ENCODE measurements at places on chromosomes 16 and 17.

- no peaks in the 10 kb centered on the region for H3K27me3 ChIP-seq
- no peaks in the 10 kb centered on the region for H3K4me1 ChIP-seq
- H3K27ac ChIP-seq: no peak overlapping the region
These were observed 40.7 kb upstream of the ABCA10 start for GRCh38 chr17:69269131-69269998.

DNA sequence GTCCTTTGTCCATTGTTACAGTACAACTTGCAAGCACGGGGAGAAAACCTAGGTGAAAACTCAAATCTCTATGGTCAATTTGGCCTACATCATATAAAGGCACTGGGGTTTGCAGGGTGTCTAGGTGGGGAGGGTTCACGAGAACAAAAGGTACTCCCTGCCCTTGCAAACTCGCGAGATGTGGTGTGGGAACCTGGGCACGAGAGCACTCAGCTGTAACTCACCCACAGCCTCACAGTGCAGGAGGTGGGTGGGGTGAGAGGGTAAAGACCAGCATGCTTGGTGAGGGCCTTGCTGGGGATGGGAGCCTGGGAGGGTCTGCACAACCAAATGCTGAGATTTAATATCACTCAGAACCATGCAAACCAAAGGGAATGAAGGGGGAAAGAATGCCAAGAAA lies 18.4 kb upstream of the ZNF594 start:
- no peak overlapping the region for H3K27ac ChIP-seq
- no peaks in the 10 kb centered on the region for H3K27me3 ChIP-seq
- no peak for DNase-seq
- H3K4me1 ChIP-seq: no peaks in the 10 kb centered on the region
- peaks cover 2% of the 10 kb centered on the region for H3K36me3 ChIP-seq
- H3K4me3 ChIP-seq: no peak overlapping the region

- no peak overlapping the region for H3K27ac ChIP-seq
- H3K27me3 ChIP-seq: peaks cover 38% of the 10 kb centered on the region
- no peaks in the 10 kb centered on the region for H3K4me1 ChIP-seq
- no peak overlapping the region for H3K4me3 ChIP-seq
These were observed 155.7 kb upstream of the TNRC6C start for GRCh38 chr17:77802811-77803220.

- no peak overlapping the region for H3K4me3 ChIP-seq
- no peak overlapping the region for H3K27ac ChIP-seq
- no peaks in the 10 kb centered on the region for H3K36me3 ChIP-seq
- H3K4me1 ChIP-seq: no peaks in the 10 kb centered on the region
These were observed 2.2 kb upstream of the GAS7 start for GRCh38 chr17:10200645-10201044.

DNA sequence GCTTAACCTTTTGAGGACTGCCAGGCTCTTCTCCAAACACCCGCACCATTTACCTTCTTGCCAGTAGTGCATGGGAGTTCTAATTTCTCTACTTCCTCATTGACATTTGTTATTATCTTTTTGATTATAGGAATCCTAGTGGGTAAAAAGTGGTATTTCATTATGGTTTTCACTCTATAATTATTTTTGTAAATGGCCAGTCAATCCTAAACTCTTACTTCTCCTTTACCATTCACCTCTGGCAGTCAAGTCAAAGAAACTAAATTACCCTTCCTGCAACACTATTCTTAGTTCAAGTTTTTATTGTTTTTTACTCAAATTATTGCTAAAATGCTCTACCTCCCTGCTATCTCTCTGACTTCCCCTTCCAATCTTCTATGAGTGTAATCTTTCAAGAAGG lies 29.8 kb upstream of the ANKFY1 start:
- H3K4me3 ChIP-seq: no peak overlapping the region
- H3K36me3 ChIP-seq: peaks cover 5% of the 10 kb centered on the region
- no peaks in the 10 kb centered on the region for H3K27me3 ChIP-seq
- no peak overlapping the region for H3K27ac ChIP-seq
- DNase-seq: no peak

DNA sequence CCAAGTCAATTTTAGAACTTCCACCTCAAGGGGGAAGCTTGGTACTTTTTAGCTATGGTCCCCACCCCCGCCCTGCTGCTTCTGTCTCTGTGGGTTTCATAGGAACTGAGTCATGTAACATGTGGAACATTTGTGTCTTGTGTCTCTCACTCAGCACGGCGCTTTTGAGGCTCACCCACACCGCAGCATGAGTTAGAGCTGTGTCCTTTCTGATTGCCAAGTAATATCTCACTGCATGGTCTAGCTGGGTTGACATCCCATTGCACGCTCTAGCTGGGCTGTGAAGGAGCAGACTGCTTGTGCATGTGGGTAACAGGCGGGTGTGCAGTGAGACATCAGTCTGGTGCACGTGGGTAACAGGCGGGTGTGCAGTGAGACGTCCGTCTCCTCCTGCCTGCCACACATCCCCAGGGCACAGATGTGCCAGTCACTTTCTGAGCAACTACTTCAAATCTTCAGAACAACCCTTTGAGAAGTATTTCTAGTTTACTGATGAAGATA lies 26.4 kb upstream of the SLC7A5 start:
- H3K36me3 ChIP-seq: no peaks in the 10 kb centered on the region
- H3K27ac ChIP-seq: no peak overlapping the region
- no peak overlapping the region for H3K4me3 ChIP-seq
- H3K4me1 ChIP-seq: peaks cover 13% of the 10 kb centered on the region
- peak; percentile 60 for DNase-seq
- no peaks in the 10 kb centered on the region for H3K27me3 ChIP-seq

- no peaks in the 10 kb centered on the region for H3K27me3 ChIP-seq
- no peak for DNase-seq
- no peaks in the 10 kb centered on the region for H3K36me3 ChIP-seq
- H3K4me3 ChIP-seq: no peak overlapping the region
- H3K27ac ChIP-seq: no peak overlapping the region
- H3K4me1 ChIP-seq: peaks cover 7% of the 10 kb centered on the region
These were observed 5.8 kb downstream of the CDH5 start for GRCh38 chr16:66372078-66372897.

DNA sequence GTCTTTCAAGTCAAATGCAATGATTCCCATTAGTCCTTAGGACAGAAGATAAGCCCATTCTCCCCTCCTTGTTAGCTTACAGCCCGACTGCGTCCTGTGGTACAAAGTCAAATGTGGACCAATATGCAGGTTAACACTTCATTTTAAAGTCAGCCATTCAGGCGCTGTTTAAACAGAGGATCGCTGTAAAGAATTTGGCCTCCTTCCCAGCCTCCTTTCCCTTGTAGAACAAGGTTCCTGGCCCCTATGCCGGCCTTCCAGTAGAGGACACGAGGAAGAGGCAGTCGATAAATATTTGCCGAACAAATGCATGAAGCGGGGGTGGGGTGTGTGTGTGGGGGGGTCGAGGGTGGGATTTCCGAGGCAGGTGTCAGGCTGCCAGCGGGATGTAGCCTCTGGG lies 4.3 kb downstream of the SDK2 start:
- H3K36me3 ChIP-seq: no peaks in the 10 kb centered on the region
- peaks cover 8% of the 10 kb centered on the region for H3K4me1 ChIP-seq
- no peak overlapping the region for H3K27ac ChIP-seq
- no peak for DNase-seq
- H3K27me3 ChIP-seq: peaks cover 16% of the 10 kb centered on the region
- no peak overlapping the region for H3K4me3 ChIP-seq

DNA sequence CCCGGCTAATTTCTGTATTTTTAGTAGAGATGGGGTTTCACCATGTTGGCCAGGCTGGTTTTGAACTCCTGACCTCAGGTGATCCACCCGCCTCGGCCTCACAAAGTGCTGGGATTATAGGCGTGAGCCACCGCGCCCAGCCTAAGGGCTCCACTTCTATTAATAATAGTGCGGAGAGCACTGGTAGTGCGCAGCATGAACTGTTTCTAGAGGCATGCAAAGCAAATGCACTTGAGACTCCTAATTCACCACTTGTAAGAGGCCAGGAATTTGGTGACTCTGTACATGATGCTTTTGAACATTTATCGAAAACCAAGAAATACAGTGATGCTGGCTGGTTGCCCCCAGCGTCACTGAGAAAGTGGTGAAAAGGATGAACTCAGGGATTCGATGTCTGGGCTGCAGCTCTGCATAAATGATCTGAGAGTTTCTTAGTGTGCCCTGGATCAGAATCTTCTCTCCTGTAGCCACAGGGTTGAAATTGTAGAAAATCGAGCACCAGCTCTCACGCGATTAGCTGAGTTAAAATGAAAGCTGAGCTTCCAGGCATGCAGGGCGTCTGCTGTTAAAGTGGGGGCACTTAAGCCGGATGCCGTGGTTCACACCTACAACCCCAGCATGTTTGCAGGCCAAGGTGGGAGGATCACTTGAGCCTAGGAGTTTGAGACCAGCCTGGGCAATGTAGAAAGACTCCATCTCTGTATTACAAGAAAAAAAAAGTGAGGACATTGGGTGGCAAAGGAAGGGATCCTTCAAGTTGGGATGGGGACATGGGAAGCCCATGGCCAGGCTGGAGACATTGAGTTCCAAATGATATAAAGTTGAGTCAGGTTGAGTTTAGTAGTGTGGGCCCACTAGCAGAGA lies 4.8 kb downstream of the RNF213 start:
- H3K27ac ChIP-seq: no peak overlapping the region
- peak; percentile 41 for DNase-seq
- H3K36me3 ChIP-seq: no peaks in the 10 kb centered on the region

DNA sequence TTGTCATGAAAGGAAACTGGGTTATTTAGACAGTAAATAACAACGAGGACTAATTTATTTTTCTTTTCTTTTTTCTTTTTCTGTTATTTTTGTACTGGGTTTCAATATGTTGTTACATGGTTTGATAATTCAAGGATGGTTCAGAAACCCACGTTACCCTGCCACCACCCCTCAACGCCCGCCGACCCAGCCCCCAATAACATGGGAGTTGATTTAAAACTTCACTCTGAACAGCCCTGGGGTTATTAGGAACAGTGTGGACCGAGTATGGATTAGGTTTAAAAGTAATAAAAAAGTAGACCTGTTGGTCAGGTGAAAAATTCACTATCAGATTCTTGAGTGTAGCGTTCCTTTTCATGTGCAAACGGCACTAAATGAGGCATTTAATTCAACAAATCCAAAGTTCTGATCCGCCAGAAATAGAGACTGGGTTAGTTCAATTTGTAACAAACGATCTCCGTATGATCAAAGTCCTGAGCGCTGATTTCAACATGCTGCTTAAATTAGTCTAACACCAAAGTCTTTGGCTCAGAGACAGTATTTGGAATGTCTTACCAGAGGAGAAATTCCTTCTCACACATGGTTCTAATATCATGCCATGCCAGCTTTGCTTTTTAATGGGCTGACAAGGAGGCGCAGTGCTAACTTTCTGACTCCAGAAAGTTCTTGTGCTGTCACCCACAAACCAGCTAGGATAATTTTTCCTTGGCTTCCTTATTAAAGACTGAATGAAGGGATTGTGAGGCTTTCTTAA lies 173.1 kb upstream of the IRX3 start:
- no peak overlapping the region for H3K4me3 ChIP-seq
- H3K36me3 ChIP-seq: no peaks in the 10 kb centered on the region
- peaks cover 2% of the 10 kb centered on the region for H3K27me3 ChIP-seq
- peak; percentile 24 for DNase-seq
- no peak overlapping the region for H3K27ac ChIP-seq

DNA sequence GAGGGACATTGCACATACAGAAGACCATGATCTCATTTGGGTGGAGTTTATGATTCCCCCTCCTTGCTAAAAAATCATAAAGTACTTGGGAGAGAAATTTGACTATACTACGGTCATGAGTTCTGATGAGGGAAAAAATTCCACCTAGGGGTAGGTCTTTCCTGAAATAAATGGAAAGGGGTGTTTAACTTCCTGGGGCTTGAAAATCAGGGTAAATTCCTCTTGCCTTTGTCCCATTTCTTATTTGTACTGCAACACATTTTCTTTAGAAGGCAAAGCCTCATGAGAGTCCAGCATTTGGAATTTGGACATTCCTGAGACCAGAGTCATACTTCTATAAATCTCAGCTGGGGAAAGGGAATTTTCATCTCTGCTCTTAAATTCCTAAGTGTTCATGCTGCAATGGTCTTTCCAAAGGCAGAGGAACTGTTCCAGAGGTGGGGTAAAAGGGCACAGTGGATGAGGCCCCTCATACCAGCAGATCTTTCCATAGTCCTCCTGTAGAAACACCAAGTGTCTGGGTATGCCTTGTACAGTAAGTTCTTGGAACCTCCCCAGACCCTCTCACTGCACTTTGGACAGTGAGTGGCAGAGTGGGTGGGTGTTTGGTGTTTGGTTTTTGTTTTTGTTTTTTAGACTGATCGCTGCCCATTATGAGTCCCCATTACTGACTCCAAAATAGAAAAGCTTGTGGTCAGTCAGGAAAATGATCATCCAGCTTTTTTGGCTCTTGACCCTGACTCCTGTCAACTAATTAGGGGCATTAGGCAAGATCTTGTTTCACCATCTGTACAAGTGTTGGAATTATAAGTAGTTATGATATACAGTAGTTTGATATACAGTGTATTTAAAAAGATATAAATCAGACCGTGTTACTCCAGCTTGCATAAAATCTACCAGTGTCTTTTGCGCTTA lies 6.0 kb downstream of the LYRM1 start:
- peak overlapping the region; percentile 65 for H3K27ac ChIP-seq
- no peaks in the 10 kb centered on the region for H3K36me3 ChIP-seq
- no peaks in the 10 kb centered on the region for H3K27me3 ChIP-seq
- peak overlapping the region; percentile 7 for H3K4me3 ChIP-seq
- H3K4me1 ChIP-seq: peaks cover 58% of the 10 kb centered on the region

- no peak for DNase-seq
- no peaks in the 10 kb centered on the region for H3K4me1 ChIP-seq
- no peak overlapping the region for H3K27ac ChIP-seq
- H3K36me3 ChIP-seq: no peaks in the 10 kb centered on the region
- no peaks in the 10 kb centered on the region for H3K27me3 ChIP-seq
These were observed 285.8 kb downstream of the NPIPA8 start for GRCh38 chr16:18050777-18051176.

GRCh38 chr17:17476865-17477467 lies at the start of gene MED9:
MED9 (plus strand) TSS chr17:17477000; CDS start chr17:17477042, 42 bp downstream.
- DNase-seq: peak; percentile 75
- peak within 1 kb of the TSS; percentile 92 for H3K4me3 ChIP-seq
- peaks cover 10% of the 10 kb centered on the region for H3K4me1 ChIP-seq
- peak within 1 kb of the TSS; percentile 90 for H3K27ac ChIP-seq
- H3K36me3 ChIP-seq: no peaks in the 10 kb centered on the region

DNA sequence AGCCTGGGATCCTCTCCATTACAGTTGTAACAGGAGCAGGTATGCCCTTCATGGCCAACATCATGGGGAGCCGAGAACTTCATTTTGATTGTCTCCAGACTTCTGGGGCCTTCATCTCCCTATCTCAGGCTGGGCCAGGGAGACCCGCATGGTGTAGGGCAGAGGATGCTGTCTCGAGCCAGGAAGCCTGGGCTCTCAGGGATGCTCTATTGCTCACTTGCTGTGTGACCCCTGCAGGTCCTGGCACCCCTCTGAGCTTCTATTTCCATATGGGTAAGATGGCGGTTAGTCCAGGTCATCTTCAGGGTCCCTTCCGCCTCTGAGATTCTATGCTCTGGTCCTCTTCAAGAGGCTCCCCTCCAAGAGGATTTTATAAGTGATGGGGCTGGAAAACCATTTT lies 20.6 kb upstream of the RNF135 start:
- DNase-seq: no peak
- no peak overlapping the region for H3K27ac ChIP-seq
- H3K4me1 ChIP-seq: no peaks in the 10 kb centered on the region
- H3K27me3 ChIP-seq: no peaks in the 10 kb centered on the region
- H3K36me3 ChIP-seq: no peaks in the 10 kb centered on the region
- no peak overlapping the region for H3K4me3 ChIP-seq

All from astrocyte (in vitro differentiated cells and primary cell).